Putamen (tissue), 1 donor: ENCODE measurements at places on chromosomes 12 and 14.

DNA sequence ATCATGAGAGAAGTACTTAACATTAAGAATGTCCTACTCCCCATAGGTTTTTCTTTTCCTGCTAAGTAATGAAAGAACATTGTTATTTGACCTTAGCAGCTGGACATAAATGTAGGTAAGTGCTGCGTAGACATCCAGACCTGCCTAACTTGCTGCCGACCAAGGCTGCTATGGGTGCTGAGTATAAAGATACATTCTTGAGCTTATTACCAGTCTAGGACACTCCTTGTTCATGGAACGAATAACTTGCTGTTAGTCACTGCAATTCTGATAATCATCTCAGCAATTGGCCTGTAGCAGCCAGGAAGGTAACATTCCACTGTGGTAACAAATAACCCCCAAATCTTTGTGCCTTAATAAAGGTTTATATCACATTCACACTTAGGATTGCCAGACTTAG, 478.1 kb downstream of the VRK1 start:
- no peak for DNase-seq

- DNase-seq = no peak
Observed at GRCh38 chr12:44118946-44119345, 283.1 kb downstream of the TMEM117 start.

- no peak for DNase-seq
Observed at GRCh38 chr14:58607131-58607951, 30.4 kb upstream of the DACT1 start.

- no peak for DNase-seq
Observed at GRCh38 chr14:51443195-51444018, 203.4 kb downstream of the TMX1 start.

- DNase-seq = peak; percentile 10
Observed at GRCh38 chr12:69102856-69103255, 136.5 kb upstream of the CPSF6 start.

- DNase-seq = no peak
Observed at GRCh38 chr14:52112336-52113018, 43.6 kb upstream of the NID2 start.

DNA sequence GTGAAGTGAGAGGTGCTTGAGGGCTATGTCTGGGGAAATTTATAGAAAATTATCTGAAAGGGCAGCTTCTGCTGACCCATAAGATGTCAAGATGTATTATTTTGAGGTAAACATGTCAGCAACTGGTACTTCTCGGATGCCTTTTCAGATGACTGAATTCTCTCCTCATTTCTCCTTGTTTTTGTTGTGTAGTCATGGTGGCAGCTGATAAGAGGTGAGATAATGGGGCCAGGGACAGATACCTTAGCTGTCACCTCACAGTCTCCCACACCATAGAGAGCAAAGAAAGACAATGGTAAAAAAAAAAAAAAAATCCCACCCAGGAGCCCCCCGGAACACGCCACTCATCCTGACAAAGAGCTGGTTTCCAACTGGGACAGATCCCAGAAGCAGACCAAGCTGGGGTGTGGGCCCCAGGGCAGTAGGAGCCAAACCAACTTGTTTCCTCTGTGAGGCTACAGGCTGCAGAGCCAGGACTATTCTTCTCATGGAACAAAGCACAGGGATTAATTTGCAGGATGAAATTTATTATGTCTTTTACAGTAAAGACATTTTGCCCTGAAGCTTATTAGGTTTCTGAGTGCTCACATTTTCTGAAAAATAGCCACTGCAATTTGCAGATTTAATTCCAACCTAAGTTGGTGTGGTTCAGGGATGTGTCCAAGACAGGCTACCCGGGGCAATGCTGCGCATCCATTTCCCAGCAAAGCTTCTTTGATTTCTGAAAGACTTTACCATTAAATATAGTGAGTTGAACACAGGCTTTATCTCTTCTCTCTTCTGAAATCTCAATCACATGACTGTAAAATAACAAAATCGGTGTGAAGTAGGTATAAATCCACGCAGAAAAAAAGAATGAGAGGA, 52.2 kb downstream of the NDUFA12 start:
- DNase-seq = no peak
